ENCODE measurements at places on chromosomes 13 and 19.
A peak's percentile ranks its signal among the peaks of the same experiment; 100 is the strongest.

- no peak for DNase-seq
Measured at GRCh38 chr13:74128156-74128767, 5.9 kb downstream of the KLF12 start.

DNA sequence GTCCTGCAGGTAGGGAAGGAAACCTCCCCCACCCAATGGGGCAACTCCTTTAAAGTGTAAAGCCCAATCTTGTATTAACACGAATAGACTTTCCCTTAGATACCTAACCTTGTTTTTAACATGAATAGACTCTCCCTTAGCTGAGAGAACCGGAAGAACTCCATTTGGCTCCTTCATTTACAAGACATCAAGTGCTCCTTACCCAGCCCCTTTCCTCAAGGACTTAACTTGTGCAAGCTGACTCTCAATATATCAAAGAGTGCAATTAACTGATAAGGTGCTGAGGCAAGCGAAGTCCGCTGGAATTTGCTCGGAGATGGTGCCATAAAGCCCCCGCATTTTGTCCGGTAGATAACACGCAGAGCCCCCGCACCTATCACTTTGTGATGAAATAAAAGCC, 9.9 kb upstream of the ZNF90 start:
- no peak for DNase-seq

DNA sequence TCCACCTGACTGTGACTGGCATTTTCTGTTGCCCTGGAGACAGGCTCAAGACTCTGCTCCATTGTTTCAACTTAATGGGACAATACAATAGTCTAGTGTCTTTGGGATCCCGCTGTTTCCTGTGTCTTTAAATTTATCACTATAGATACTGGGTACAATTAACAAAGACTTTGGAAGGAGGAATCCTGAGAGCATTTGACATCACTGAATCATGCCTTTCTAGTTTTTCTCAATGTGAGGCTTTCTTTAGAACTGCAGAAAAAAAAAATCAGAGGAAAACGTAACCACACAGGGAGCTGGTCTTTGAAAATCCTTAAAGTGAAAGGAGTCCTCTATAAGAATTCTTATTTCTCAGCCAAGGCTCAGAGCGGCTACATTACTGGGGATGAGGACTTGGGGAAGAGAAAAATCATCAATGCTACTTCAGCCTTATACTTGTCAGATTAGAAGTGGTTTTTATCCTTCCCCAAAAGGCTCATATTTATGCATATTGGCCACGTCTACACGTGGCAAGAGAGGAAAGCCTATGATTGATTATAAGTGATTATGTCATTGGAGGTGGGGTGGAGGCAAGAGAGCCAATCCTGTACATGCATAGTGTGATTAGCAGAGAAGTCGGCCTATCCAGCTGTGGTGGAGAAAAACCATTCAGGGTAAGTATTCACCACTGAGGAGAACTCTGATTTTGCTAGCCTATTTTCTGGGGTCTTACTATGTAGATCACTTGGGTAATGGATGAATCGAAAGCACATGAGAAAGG, 34.4 kb upstream of the UBL3 start:
- peak; percentile 27 for DNase-seq

DNA sequence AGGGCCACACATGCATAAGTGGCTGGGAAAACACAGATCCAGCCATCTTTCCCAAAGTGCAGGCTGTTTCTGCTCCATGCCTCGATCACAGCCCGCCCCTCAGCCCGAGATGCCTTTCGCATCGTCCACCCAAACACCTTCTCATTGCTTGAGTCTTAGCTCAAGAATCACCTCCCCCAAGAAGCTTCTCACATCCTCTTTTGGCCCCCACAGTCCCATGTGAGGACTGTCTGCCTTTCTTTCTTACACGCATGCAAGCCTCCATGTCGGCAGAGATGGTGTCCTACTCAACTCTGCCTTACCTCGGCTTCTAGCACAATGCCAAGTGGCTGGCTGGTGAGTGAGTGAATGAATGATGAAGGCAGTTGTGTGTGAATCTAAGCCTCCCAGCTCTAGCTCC, 18.1 kb upstream of the GSX1 start:
- DNase-seq = no peak

- no peak for DNase-seq
Measured at GRCh38 chr13:40582531-40582930, 83.9 kb downstream of the FOXO1 start.

DNA sequence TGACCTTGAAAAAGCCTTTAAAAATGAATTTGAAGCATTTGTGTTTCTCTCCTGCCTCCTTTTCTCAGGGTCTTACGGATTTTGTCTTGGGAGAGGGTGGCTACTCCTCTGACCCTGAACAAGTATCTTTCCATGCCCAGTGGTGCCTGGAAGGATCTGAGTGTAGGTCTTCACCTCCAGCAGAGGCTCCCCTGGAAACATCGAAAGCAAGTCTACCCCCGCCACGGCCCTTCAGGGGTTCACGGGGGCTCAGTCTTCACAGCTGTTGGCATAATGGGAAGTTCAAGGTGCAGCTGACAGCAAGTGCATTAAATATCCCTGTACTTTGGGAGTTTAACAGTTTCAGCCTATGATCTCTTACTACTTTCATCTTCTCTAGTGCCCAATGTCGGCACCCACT, 42.7 kb upstream of the SLC15A1 start:
- no peak for DNase-seq

- DNase-seq = no peak
Measured at GRCh38 chr13:41938918-41939317, 22.0 kb downstream of the VWA8 start.

- no peak for DNase-seq
Measured at GRCh38 chr19:13400296-13400695, 106.0 kb downstream of the CACNA1A start.

GRCh38 chr19:5093297-5093928, 124.5 kb downstream of the KDM4B start:
- DNase-seq = no peak
